EL (cell line): ENCODE measurements at places on chromosomes 13 and 19.

DNA sequence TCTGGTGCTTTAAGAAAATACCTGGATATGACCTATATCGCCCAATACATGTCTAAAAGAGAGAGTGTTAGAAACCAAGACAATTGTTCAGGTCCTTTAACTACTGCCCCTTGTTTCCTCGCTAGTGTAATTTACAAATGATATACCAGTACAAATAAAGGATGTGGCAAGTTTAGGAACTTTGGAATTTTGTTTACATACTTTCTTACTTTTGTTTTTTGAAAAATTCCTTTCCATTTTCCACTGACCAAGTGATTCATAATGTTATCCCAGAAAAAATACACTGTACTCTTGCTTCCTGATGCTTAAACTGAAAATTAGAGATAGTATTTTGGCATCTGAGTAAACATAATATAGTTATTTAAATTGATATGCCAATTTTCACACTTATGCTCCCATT, 96.8 kb upstream of the CSNK1A1L start:
- peak; percentile 39 for DNase-seq

GRCh38 chr13:112104881-112105234, 37.9 kb downstream of the SOX1 start:
- DNase-seq: no peak

GRCh38 chr19:47018923-47019322, 714 bp upstream of the NPAS1 start:
- DNase-seq: no peak

- DNase-seq: peak; percentile 81
These were observed 2.7 kb upstream of the HNRNPL start for GRCh38 chr19:38852231-38853044.

DNA sequence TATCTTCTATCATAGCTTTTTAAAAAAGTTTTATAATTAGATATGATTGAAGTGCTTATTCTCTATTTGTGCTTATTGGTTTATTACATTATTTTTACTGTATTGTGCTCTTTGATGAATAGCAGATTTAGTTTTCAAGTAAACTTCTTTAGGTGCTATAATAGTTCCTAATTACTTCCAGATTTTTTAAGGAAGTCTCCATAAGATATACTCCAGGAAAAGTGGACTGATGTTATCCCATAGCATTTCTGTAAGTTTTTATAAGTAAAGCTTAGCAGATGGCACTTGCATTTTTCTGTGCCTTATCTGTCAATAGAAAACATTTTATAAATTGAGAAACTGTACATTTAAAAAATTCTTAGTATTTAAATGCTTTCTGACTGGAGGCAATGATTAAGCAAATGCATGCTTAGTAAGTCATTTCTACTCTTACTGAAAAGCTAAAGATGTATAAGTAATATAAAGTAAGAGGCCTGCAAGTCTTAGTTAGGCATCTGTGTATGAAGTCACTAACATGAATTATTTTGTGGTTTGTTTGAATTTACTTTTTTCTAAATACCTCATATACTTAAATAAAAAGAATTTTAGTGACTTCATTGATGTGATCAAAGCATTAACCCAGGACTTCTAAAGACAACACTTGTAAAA, 182.8 kb downstream of the MAB21L1 start:
- peak; percentile 3 for DNase-seq

- peak; percentile 45 for DNase-seq
These were observed 57.4 kb upstream of the UBE2L5 start for GRCh38 chr13:30364876-30365275.

DNA sequence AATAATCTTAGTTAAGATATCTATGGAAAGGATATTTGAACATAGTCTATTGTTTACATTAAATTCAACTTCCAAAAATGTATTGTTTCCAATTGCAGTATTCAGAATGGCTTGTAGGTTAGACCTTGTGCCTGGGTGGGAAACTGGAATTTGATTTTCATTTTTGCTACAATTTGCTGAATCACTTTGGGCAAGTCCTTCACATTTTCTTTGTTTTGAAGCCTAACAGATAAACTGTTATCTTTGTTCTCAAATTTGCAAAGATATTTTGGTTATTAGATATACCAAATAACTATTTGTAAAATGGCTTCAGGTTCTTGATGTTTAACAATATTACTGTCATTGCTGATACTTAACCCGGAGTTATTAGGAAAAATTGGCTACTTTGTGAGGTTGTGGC, 82.6 kb downstream of the WDFY2 start:
- DNase-seq: no peak

DNA sequence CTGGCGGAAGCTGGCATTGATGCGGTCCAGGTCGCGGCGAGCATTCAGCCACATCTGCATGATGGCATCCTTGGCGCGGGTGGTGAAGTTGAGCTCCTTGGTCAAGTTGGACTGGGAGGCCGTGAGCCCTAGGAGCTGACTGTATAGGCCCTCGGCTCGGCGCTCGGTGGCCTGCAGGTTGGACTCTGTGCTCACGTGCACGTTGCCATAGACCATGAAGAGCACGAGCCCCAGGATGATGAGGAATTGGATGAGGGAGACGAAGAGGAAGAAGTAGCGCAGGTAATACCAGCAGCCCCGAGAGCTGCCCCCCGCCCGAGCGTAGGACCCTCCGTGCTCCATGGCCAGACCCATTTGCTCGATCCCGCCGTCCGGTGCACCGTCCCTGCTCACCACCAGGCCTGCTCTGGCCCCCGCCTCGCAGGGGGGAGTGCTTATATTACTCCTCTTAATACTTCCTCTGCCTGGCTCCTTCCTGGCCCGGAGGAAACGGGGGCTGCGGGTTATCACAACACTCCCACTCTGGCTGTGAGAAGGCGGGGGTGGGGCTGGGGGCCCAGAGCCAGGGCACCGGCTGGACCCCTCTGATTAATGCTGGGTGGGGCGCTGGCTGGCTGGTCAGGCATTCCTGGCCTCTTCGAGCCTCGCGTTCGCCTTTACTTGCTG, at the start of gene PLVAP:
Gene PLVAP (minus strand): TSS at position 408 of the 666 bp plus-strand sequence. CDS start 54 bp downstream, at position 354.
- DNase-seq: no peak
